ENCODE measurements at places on chromosomes 6 and 20. TPM values are rescaled to one million over a fixed set of nuclear protein-coding genes. Genes with fewer than 3 reads are reported as not detected.

KIAA0408 gene
- total RNA-seq, result 0.90 TPM

TFEB gene
- 7.0 TPM for total RNA-seq

F13A1 gene
- total RNA-seq, result not detected

HLA-C gene
- total RNA-seq, result 380 TPM

SYNJ2 gene
- total RNA-seq, result 5.4 TPM

APOBEC2 gene
- total RNA-seq, result not detected

LPA gene
- total RNA-seq, result not detected

CST3 gene
- 985 TPM for total RNA-seq

EYA4 gene
- total RNA-seq, result 0.65 TPM

HLA-A gene
- 669 TPM for total RNA-seq

SLA2 gene
- total RNA-seq, result not detected
